ENCODE measurements at places on chromosomes 4 and X.

DNA sequence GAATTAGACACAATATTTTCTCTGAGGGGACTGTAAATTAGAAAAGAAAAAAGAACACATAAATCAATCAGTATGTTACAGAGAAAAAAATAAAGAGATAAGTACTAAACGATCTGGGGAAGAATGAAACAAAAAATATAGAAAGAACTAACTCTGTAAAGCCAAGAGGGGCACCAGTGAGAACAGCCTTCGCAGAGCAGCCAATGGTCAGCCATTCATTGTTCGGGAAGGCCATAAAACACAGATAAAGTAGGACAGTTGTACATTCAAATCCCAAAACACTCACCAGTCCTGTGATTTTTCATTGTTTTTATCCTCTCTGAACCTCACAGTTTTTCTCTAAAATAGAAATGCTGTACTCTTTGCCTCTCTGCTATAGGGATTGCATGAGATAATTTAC, 127.9 kb downstream of the NEK1 start:
- DNase-seq: no peak

- DNase-seq: no peak
Observed at GRCh38 chrX:9207142-9207541, 173.2 kb upstream of the FAM9B start.

- DNase-seq: no peak
Observed at GRCh38 chr4:143399113-143399949, 62.7 kb downstream of the GAB1 start.

DNA sequence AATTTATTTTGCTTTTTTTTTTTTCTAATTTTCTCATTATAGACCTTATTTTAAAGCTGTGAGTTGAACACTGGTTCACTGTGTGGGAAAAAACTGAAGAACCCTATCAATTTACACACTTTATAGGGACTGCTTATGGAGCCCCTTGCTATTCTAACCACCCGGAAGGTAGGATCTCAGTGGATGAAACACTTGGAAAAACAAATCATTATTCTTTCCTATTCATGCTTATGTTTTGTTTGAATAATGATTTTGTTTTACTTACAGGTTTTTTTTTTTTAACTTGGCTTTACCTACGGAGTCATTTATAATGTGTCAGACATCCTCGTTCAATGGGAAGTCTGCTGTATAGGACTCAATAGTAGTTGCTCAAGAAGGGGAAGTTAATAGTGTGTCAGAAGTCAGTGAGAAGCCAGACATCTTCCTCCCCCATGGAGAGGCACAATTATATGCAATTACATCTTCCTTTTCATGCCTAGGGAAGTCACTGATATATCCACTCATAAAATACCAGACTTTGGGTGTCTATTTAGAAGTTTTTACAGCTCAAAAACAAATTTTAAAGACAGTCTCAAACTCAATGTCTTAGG, 113.2 kb downstream of the ARSF start:
- no peak for DNase-seq

GRCh38 chr4:37326852-37327251, 82.3 kb downstream of the NWD2 start:
- no peak for DNase-seq

GRCh38 chr4:141391293-141391692, 170.6 kb downstream of the ZNF330 start:
- no peak for DNase-seq

DNA sequence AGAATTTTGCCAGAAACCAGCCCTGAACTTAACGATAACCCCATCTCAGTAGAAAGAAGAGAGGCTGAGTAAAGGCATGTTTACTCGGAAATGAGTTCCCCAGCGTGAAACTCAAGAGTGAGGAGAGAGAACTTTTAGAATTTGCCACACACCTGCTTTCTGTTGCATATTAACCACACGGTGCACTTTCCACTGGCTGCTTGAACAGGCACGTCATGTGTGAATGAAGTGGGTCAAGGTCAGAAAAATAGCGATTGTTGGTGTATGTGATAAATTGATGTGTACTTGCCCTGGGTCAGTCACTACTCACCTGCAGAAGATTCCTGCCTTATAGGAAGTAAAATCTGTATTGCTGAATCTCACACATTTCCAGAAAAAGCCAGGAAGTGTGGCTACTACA, 395.7 kb downstream of the TRIML1 start:
- no peak for DNase-seq

GRCh38 chr4:95129821-95130311, 372.1 kb downstream of the BMPR1B start:
- DNase-seq: no peak

GRCh38 chr4:128155231-128155855, 94.2 kb downstream of the LARP1B start:
- no peak for DNase-seq

- DNase-seq: no peak
Observed at GRCh38 chrX:142998447-142999198, 27.1 kb upstream of the SPANXN4 start.

- DNase-seq: no peak
Observed at GRCh38 chrX:57643698-57644097, 36.4 kb downstream of the NLRP2B start.

DNA sequence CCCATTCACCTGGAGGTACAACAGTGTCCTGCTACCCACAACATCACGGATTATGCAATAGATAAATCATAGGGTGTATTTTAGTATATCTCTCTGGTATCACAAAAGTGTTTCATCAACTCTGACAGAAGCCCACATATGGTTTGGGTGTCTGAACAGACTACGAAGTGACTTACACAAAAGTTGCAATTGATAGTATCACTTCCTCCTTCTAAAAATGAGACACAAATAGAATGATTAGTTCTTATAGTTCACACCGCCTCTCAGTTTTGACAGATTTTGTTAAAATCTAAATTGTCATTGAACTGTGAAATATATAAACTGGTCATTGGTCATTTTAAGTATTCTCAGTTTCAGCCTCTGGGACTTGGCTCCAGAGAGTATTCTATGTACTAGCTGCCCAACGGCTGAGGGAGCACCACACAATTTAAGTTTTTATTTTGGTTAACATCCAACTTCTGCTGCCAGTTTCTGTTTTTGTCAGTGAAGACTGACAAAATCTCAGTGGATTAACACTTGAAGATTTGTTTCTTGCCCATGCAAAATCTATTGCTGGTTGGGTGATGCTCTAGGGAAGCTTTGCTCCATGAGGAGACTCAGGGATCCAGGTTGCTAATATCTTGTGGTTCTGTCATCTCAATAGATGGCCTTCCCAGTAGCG, 113.8 kb upstream of the PUDP start:
- DNase-seq: no peak

GRCh38 chr4:28518561-28519165, 1658.0 kb downstream of the STIM2 start:
- no peak for DNase-seq

GRCh38 chr4:186644311-186644638, 79.4 kb downstream of the FAT1 start:
- DNase-seq: no peak

GRCh38 chr4:138910914-138911336, 104.7 kb upstream of the NOCT start:
- DNase-seq: peak; percentile 13

DNA sequence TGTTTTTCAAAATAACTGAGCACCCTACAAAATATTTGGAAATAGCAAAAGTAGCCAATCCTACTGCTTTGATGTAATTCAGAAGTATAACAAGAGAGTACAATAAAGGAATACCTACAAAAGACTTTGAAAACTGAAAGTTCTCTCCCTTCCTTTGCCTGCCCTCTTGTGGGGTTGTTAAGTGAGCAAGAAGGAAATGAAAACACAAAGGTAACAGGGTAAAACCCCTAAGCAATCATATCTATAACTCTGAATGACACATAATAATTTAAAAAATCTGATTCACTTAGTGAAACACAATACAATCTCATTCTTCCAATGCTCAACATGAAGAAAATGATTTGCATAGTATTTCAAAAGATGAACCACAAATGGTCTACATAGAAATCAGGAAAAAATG, 98.2 kb downstream of the FRYL start:
- DNase-seq: no peak

- DNase-seq: no peak
Observed at GRCh38 chrX:51507551-51507950, 11.2 kb upstream of the NUDT11 start.

- no peak for DNase-seq
Observed at GRCh38 chr4:147244786-147245185, 236.1 kb upstream of the EDNRA start.

- no peak for DNase-seq
Observed at GRCh38 chrX:136819031-136819703, 38.4 kb upstream of the ARHGEF6 start.

DNA sequence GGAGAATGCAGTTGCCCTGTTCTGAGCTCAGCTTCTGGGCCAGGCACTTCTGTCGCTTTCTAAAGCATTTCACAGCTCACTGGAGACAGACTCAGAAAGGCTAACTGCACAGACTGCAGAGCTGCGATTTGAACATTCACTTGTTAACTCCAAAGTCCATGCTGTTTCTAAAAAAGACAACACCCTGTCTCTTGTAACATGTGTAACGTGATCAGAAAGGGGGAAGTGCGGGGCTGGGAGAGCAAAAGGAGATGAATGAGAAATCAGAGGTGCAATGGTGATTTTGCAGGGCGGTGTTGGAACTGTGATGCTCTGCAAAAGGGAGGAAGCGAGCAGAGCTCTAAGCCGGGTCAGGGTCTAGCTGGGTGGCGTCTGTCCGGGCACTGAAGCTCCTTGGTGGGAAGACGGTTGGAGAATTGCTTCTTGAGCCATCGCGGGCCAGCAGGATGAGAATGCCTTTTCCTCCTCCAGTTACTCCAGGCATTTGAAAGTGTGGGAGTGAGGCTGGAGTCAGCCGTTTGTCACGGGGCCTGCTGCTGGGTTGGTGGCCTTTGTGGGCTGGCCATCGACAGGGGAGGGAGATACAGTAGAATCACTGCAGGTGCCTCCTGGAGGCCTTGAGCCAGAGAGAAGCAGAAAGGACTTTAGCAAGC, 20.3 kb downstream of the TBC1D14 start:
- DNase-seq: no peak

GRCh38 chr4:185412412-185412811, 13.4 kb downstream of the UFSP2 start:
- no peak for DNase-seq

DNA sequence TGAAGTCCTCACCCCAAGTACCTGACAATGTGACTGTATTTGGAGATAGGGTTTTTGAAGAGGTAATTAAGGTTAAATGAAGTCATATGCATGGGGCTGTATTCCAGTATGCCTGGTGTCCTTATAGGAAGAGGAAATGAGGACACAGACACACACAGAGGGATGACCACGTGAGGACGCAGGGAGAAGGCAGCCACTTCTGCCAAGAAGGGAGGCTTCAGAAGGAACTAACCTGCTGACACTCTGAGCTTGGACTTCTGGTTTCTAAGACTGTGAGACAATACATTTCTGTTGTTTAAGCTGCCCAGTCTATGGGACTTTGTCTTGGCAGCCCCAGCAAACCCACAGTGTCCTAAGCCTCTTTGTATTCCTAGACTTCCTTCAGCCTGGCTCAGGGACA, 3.0 kb upstream of the SLC2A9 start:
- no peak for DNase-seq

- DNase-seq: no peak
Observed at GRCh38 chr4:27701606-27702005, 841.0 kb downstream of the STIM2 start.

- DNase-seq: no peak
Observed at GRCh38 chr4:159685340-159686092, 582.6 kb downstream of the RAPGEF2 start.

GRCh38 chr4:108029731-108030130, 40.0 kb downstream of the HADH start:
- DNase-seq: no peak

GRCh38 chr4:10730590-10730989, 46.0 kb upstream of the CLNK start:
- no peak for DNase-seq

GRCh38 chr4:650461-650860, 23.6 kb downstream of the ATP5ME start:
- no peak for DNase-seq

DNA sequence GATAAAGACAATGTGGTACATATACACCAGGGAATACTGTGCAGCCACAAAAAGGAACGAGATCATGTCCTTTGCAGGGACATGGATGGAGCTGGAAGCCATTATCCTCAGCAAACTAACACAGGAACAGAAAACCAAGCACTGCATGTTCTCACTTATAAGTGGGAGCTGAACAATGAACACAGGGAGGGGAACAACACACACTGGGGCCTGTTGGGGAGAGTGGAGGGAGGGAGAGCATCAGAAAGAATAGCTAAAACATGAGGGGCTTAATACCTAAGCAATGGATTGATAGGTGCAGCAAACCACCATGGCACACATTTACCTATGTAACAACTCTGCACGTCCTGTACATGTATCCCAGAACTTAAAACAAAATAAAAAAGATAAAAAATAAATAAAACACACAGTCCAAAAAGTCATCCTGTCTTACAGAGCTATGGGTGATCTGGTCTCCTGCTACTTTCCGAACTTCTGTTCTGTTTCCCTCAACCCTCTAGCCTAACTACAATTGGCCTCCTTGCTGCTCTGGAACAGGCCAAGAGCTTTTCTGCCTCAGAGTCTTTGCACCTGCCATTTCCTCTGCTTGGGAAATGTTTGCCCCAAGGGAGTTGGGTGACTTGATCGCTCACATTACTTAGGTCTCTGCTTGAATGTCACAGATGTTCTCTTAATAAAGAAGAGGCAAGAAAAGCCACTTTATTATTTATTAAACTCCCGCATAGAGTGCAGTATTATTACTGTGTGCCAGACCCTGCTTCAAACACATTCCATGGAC, 1.1 kb upstream of the CD38 start:
- no peak for DNase-seq

DNA sequence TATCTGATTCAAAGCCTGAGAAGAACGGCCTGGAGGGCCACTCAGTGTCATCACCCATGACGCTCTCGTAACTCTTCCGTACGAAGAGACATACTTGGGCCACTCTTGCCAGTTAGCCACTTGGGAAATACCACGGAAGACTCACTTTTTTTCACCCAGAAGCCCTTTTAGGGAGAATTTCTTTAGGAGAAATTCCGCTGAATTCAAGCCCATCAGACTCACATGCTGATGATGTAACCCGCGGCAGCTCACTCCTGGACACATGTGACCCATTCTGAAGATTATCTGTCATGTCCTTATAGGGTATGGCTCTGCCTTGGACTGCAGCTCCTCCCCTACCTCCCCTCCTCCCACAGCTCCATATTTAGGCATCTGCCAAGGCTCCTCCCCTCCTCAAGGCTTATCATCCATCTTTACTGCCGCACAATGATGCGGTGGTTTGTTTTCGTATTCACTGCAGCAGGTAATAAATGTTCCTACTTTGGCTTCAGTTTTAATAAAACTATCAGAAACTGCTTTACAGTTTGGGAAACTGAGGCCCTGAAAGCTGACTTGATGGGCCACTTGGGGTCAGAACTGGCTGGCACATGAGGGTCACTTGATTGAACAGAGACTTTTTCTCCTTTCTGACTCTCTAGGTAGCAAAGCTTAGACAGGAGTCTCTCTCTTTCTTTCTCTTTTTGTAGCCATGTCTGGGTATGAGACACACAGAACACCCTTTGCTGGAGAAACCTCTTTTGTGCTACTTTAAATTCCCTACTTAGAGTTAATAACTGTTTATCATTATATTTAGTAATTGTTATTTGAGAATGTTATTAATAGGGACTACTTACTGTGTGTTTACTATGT, 42.1 kb downstream of the RHOH start:
- no peak for DNase-seq

All from NCI-H446 (cell line).